ENCODE measurements at places on chromosomes 2 and 18.

GRCh38 chr2:96389736-96390135, 54.2 kb downstream of the NCAPH start:
- peaks cover 15% of the 10 kb centered on the region for H3K27me3 ChIP-seq
- H3K4me1 ChIP-seq: no peaks in the 10 kb centered on the region
- H3K27ac ChIP-seq: no peak overlapping the region
- no peaks in the 10 kb centered on the region for H3K36me3 ChIP-seq
- H3K4me3 ChIP-seq: no peak overlapping the region
- DNase-seq: no peak

DNA sequence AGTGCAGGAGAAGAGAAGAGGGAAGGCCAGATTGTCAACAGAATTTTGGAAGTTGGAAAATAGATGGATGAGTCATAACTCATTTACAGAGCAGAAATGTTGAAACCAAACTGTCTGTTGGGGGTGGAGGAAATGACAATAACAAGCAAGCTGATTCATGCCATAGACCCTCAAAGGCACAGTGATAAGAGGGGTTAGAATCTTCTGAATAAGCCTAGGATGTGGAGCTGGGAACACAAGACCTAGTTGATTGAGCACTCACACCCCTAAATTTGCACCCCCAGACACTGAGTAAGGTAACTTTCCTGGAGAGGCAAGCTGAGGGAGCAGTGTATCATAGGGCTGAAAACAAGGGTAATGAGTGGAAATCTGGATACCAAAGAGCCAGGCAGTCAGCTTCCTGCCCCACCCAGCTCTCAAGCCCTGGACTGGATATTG, 141.4 kb downstream of the SCG2 start:
- H3K4me3 ChIP-seq: no peak overlapping the region
- peak overlapping the region; percentile 5 for H3K27ac ChIP-seq
- no peaks in the 10 kb centered on the region for H3K36me3 ChIP-seq

- H3K27me3 ChIP-seq: no peaks in the 10 kb centered on the region
- no peak overlapping the region for H3K4me3 ChIP-seq
- no peaks in the 10 kb centered on the region for H3K4me1 ChIP-seq
- DNase-seq: no peak
- no peaks in the 10 kb centered on the region for H3K36me3 ChIP-seq
These were observed 309.5 kb upstream of the LYPD1 start for GRCh38 chr2:132979339-132980093.

DNA sequence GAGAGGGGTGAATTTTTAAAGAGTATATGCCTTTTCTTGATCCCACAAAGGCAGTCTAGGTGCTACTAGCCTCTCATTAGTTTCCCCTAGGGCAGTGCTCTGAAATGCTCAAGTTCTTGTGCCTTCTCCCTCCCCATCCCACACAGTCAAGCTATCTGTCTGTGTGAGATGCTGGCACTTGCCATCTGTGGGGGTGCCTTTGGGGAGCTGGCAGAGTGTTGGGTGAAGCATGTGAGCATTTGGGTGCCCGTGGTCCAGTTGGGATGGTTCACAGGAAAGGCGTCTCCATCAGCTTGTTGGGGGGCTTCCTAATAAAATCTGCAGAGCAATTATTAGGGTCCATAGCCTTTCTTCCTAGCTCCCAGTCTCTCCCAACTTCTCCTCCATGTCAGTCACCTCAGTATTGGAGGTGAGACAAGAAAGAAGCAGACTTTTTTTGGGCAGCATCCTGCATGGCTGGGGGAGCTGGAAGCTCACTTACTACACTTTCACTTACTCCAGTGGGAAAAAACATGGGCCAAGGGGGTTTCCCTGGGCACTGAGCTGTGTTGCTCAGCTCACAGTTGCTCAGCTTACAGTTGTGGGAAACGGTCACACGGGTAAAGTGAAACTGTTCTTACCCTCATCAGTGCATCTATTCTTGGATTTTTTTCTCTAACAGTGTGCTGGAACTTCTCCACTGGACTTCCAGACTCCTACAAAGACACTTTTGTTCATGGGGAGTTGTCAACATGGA, 29.3 kb downstream of the COLEC11 start:
- no peak overlapping the region for H3K4me3 ChIP-seq
- H3K36me3 ChIP-seq: no peaks in the 10 kb centered on the region
- peak; percentile 59 for DNase-seq
- H3K27ac ChIP-seq: no peak overlapping the region
- H3K4me1 ChIP-seq: peaks cover 2% of the 10 kb centered on the region
- H3K27me3 ChIP-seq: peaks cover 3% of the 10 kb centered on the region

- H3K4me1 ChIP-seq: no peaks in the 10 kb centered on the region
- H3K36me3 ChIP-seq: no peaks in the 10 kb centered on the region
- peaks cover 22% of the 10 kb centered on the region for H3K27me3 ChIP-seq
- no peak for DNase-seq
- no peak overlapping the region for H3K27ac ChIP-seq
These were observed 36.5 kb upstream of the INPP4A start for GRCh38 chr2:98408155-98408554.

Data from mesenchymal stem cell (in vitro differentiated cells and primary cell).